ENCODE measurements at places on chromosomes 16 and 17. TPM values are rescaled to one million over a fixed set of nuclear protein-coding genes. Genes with fewer than 3 reads are reported as not detected.
A peak's percentile ranks its signal among the peaks of the same experiment; 100 is the strongest.

Gene DPEP3
- total RNA-seq = not detected

Gene HOXB13
- not detected for total RNA-seq

Gene DPEP2
- not detected for total RNA-seq

Gene FOXF1
- total RNA-seq = not detected

Gene VTN
- not detected for total RNA-seq

Gene CACNG5
- total RNA-seq = not detected

DNA sequence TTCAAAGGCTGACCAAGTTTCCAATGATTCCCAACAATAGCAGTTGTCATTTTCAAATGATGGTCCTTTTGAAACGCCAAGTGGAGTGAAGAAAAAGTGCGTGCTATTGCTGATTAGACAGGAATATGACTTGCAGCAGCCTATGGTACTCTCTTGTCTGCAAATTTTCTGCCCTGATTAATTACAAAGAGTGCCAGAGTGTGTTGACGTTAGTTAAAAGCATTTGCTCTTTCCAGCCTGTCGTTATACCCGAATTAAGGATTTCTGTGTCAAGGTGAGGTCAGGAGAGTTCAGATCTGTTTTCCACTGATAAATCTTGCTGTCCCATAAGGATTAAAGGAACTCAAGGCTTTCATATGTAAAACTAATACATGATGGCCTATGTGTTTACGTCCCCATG lies 75.0 kb upstream of the ADAMTS18 start:
- DNase-seq = no peak

DNA sequence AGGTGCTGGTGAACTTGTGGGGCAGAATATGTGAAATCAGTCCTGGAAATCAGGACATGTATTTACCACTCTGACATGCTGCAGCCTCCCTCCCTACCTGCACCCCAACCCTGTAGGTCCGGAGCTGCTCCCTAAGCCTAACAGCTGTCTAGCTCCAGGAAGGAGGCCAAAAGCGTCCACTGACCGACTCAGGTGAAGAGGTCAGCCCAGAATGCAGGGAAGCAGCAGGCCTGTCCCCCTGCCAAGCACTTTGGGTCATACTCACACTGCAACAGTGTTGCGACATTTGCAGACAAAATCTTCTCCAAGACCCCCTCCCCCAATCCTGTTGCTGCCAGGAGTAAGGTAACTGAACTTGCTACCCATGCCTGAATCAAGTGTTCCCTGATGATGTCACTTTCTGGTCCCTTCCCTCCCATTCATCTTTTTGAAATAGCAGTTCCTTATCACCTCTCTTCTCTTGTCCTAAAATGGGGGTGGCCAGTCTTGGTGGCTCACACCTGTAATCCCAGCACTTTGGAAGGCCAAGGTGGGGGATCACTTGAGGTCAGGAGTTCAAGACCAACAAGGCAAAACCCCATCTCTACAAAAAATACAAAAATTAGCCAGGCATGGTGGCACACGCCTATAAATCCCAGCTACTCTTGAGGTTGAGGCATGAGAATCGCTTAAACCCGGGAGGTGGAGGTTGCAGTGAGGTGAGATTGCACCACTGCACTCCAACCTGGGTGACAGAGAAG lies 1.3 kb upstream of the ACLY start:
- no peak for DNase-seq

- DNase-seq = no peak
These were observed 16.0 kb downstream of the TPSG1 start for GRCh38 chr16:1209081-1209480.

DNA sequence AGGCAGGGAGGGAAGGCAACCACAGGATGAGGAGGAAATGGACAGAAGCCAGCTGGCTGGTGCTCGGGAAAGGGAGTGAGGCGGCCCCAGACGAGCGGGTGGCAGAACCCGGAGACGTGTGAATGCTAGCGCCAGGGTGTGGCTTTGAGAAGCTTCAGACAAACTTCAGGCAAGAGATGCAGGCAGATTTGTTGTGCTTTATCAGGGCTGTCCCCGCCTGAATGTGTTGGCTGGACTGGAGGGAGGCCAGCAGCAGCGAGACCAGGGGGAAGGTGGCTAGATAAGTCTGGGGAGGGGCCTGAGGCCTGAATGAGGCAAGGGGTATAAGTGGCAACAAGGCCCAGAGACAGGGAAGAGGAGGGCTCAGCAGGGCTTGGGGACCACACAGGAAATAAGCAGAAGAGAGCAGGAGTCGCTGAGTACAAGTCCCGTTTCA lies 22.0 kb downstream of the CAMKK1 start:
- no peak for DNase-seq

- no peak for DNase-seq
These were observed 13.0 kb downstream of the CARD14 start for GRCh38 chr17:80182845-80183223.

DNA sequence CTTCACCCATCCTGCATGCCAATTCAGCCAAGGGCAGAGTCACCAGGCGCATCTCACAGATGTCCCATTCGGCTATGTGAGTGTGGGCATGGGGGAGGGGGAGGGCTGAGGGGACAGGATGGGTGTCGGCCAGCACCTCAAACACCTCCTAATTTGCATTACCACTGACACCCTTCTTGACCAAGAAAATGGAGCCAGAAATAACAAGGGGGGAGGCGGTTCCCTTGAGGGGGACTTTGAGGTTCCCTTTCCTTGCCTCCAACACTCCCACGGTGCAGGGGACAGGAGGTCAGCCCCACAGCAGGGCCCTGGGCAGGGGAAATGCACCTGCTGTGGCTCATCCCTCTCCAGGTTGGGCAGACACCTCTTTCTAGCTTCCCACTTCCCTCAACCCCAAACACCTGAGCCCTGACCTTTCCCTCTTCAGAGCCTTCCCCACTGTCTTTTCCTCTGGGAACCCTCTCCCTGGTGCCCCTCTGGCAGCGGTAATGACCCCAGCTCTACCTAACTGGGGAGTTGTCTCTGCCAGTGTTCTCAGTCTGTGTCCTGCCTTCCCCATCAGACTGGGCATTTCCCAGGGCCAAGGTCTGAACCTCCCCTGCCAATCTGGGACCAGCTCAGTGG lies 18.2 kb upstream of the TBX21 start:
- DNase-seq = no peak

GRCh38 chr16:30063893-30064728 lies 1.4 kb upstream of the ALDOA start:
- no peak for DNase-seq

- peak; percentile 36 for DNase-seq
These were observed 541 bp downstream of the GPT2 start for GRCh38 chr16:46884513-46885293.

DNA sequence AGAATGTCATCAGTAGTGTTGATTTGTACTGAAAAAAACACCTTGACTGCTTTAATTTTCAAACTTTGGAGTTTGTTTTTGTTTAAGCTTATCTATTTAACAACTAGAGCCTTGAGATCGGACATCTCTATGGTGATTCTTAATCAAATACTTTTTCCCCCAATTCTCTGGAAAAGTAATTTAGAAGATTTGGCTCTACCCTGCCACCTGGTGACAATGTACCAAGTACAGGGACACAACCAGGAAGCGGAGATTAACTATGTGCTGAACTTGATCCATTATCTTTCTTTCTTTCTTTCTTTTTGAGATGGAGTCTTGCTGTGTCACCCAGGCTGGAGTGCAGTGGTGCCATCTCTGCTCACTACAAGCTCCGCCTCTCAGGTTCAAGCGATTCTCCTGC lies 30.8 kb downstream of the USP43 start:
- no peak for DNase-seq

DNA sequence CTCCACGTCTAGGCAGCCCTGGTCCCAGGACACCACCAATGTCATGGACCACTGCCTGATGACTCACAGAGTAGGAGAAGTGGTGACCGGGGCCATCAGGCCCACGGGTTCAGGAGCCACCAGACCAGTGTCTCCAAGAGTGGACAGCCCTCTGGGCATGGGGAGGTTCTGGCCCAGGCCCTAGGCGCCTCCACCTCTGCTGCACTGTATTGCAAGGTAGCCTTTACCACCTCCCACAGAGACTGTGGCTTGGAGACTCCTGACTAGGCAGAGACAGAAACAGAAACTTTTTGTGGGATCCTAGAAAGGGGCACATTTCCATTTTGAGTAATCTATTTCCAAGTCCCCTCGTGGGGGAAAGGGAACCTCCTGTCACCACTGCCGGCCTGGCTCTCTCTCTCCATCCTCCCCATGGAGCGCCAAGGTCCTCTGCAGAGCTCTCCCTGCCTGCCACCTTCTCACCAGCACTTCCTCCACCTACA lies 2.9 kb downstream of the CDIP1 start:
- no peak for DNase-seq

DNA sequence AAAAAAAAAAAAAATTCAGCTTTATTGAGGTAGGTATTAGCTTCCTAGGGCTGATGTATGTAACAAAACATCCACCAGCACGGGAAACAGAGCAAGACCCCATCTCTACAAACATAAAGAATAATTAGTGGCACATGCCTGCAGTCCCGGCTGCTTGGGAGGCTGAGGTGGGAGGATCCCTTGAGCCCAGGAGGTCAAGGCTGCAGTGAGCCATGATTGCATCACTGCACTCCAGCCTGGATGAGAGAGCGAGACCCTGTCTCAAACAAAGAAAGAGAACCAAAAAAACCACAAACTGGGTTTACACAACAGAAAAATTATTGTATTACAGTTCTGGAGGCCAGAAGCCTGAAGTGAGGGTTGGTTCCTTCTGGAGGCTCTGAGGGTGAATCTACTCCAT lies 4.0 kb upstream of the MMP25 start:
- no peak for DNase-seq

All from mammary epithelial cell (primary cell).